ENCODE measurements at places on chromosomes 3 and 15. TPM values are rescaled to one million over a fixed set of nuclear protein-coding genes. Genes with fewer than 3 reads are reported as not detected.

The CCDC39 gene
- not detected for total RNA-seq

The HESX1 gene
- total RNA-seq = 0.62 TPM

The DLL4 gene
- total RNA-seq = 0.19 TPM

The SAXO2 gene
- 1.2 TPM for total RNA-seq

The GOLGA8T gene
- 0.19 TPM for total RNA-seq

The ANKUB1 gene
- total RNA-seq = not detected

The MIX23 gene
- 133 TPM for total RNA-seq

GRCh38 chr3:157692468-157692867, 189.3 kb upstream of the VEPH1 start:
- DNase-seq = no peak
- H3K27me3 ChIP-seq = no peaks in the 10 kb centered on the region
- no peak overlapping the region for H3K27ac ChIP-seq
- no peaks in the 10 kb centered on the region for H3K36me3 ChIP-seq

GRCh38 chr3:141392897-141393734, 24.8 kb downstream of the ZBTB38 start:
- H3K4me3 ChIP-seq = no peak overlapping the region
- H3K36me3 ChIP-seq = peaks cover 8% of the 10 kb centered on the region
- no peaks in the 10 kb centered on the region for H3K27me3 ChIP-seq
- no peak overlapping the region for H3K27ac ChIP-seq
- no peak for DNase-seq

DNA sequence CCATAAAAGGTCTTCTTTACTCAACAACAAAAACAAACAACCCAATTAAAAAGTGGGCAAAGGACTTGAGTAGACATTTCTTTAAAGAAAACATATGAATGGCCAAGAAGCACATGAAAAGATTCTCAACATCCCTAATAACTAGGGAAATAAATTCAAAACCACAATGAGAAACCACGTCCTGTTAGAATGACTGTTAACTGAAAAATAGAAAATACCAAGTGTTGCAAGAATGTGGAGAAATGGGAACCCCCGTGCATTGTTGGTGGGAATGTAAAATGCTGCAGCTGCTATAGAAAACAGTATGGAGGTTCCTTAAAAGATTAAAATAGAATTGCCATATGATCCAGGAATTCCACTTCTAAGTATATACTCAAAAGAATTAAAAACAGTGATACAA, 34.8 kb downstream of the NMNAT3 start:
- no peaks in the 10 kb centered on the region for H3K27me3 ChIP-seq
- H3K27ac ChIP-seq = no peak overlapping the region
- H3K4me3 ChIP-seq = no peak overlapping the region
- peaks cover 1% of the 10 kb centered on the region for H3K36me3 ChIP-seq
- no peak for DNase-seq
- peaks cover 8% of the 10 kb centered on the region for H3K4me1 ChIP-seq

DNA sequence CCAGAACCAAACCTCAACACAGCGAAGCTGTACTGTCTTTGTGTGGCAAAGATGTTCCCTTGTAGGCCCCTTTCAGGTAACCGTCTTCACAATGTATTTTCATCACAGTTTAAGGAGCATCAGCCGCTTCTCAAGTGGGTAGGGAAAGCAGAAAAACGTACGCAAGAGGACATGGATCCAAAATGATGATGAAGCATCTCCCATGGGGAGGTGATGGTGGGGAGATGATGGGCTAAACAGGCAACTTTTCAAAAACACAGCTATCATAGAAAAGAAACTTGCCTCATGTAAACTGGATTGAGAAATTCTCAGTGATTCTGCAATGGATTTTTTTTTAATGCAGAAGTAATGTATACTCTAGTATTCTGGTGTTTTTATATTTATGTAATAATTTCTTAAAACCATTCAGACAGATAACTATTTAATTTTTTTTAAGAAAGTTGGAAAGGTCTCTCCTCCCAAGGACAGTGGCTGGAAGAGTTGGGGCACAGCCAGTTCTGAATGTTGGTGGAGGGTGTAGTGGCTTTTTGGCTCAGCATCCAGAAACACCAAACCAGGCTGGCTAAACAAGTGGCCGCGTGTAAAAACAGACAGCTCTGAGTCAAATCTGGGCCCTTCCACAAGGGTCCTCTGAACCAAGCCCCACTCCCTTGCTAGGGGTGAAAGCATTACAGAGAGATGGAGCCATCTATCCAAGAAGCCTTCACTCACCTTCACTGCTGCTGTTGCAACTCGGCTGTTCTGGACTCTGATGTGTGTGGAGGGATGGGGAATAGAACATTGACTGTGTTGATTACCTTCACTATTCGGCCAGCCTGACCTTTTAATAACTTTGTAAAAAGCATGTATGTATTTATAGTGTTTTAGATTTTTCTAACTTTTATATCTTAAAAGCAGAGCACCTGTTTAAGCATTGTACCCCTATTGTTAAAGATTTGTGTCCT, 60.0 kb downstream of the AAGAB start:
- no peaks in the 10 kb centered on the region for H3K27me3 ChIP-seq
- H3K27ac ChIP-seq = no peak overlapping the region
- no peak overlapping the region for H3K4me3 ChIP-seq

DNA sequence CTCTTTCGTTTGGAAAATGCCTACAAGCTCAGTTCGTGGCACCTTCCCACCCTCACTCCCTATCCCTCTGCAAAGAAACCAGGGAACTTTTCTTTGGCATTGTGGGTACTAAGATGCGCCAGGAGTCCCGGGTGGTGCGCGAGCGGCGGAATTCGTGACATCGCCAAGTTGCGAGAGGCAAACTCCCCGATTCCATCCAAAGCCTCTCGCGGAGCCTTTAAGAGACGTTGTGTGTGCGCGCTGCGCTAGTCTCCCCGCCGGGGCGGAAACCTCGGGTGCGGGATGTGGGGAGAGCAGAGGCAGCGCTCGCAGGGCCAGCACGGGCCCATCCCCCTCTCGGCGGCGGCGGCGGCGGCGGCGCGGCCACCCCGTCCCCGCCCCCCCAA, 443 bp upstream of the NR2F2 start:
- H3K27me3 ChIP-seq = peaks cover 89% of the 10 kb centered on the region
- DNase-seq = no peak
- peaks cover 8% of the 10 kb centered on the region for H3K36me3 ChIP-seq
- H3K27ac ChIP-seq = peak overlapping the region; percentile 28

DNA sequence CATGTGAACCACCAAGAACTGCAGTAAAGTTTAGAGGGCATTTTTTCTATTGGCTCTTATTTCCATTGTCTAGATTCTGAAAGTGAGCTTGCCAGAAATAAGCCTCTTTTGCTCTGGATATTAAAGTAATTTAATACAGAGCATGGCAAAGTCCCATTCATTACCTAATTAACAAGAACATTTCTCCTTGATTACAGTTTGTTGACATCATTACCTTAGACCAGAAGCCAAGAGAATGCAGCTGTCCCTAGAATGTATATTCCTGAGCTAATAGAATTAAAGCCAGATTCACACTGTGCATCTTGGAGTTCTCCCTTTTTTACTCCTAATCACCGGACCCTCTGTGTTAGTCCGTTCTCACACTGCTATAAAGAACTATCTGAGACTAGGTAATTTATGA, 46.4 kb upstream of the TM4SF4 start:
- no peak overlapping the region for H3K4me3 ChIP-seq
- no peaks in the 10 kb centered on the region for H3K4me1 ChIP-seq
- no peak for DNase-seq
- no peak overlapping the region for H3K27ac ChIP-seq
- H3K27me3 ChIP-seq = peaks cover 9% of the 10 kb centered on the region

GRCh38 chr3:14770591-14770990, 48.2 kb upstream of the FGD5 start:
- DNase-seq = no peak
- H3K36me3 ChIP-seq = no peaks in the 10 kb centered on the region
- H3K4me1 ChIP-seq = no peaks in the 10 kb centered on the region
- no peaks in the 10 kb centered on the region for H3K27me3 ChIP-seq
- no peak overlapping the region for H3K4me3 ChIP-seq

GRCh38 chr15:61318301-61318700, 89.2 kb upstream of the RORA start:
- H3K4me3 ChIP-seq = no peak overlapping the region
- H3K36me3 ChIP-seq = no peaks in the 10 kb centered on the region
- no peak for DNase-seq
- peaks cover 7% of the 10 kb centered on the region for H3K27me3 ChIP-seq

DNA sequence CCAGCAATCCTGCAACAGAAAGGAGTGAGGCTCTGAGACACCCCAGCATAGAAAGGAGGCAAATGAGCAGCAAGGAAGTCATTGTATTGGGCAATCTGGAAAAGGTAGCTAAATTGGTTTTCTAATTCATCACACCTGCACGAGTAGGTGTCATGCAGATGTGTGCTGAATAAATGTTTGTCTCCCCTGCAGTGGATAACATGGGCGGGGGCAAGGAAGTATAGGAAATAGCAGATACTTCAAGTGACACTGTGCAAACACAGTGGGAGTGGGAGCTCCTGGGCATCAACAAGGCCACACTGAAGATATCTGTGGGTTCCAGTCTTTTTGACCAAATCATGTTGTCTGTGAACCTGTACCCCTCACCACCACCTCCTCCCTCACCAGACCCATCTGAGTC, 14.4 kb upstream of the HTR3E start:
- H3K27ac ChIP-seq = no peak overlapping the region
- peaks cover 5% of the 10 kb centered on the region for H3K36me3 ChIP-seq
- H3K4me3 ChIP-seq = no peak overlapping the region
- peaks cover 7% of the 10 kb centered on the region for H3K4me1 ChIP-seq
- DNase-seq = no peak

DNA sequence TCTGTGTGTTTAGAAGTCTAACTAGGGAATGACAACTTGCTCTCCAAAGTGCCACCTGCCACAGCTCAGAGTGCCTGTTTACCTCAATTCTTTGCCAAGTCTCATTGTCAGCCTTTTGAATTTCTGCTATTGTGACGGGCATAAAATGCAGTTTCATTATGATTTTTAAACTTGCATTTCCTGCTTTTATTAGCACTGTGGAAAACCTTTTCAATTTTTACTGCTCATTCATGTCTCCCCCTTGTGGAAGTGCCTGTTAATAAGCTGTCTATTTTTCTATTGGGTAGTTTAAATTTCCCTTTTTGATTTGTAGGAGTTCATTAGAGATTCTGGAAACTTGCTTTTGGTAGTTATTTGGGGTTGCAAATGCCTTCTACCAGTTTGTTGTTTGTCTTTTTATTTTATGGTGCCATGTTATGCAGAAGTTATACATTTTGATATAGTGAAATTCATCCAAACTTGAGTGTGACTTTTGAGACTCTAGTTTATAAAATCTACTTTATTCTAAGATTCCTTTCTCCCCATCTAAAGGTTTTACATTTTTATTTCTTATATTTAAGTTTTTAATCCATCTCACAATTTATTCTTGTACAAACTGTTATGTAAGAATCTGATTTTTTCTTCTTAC, 53.9 kb upstream of the FRMD4B start:
- no peaks in the 10 kb centered on the region for H3K36me3 ChIP-seq
- H3K27ac ChIP-seq = no peak overlapping the region
- DNase-seq = no peak
- H3K27me3 ChIP-seq = peaks cover 12% of the 10 kb centered on the region
- no peak overlapping the region for H3K4me3 ChIP-seq

GRCh38 chr3:30397030-30397429, 209.4 kb upstream of the TGFBR2 start:
- H3K27ac ChIP-seq = no peak overlapping the region
- H3K4me3 ChIP-seq = no peak overlapping the region
- H3K27me3 ChIP-seq = no peaks in the 10 kb centered on the region
- DNase-seq = no peak
- H3K4me1 ChIP-seq = peaks cover 19% of the 10 kb centered on the region

- no peaks in the 10 kb centered on the region for H3K4me1 ChIP-seq
- no peak overlapping the region for H3K4me3 ChIP-seq
- no peak overlapping the region for H3K27ac ChIP-seq
- peaks cover 8% of the 10 kb centered on the region for H3K27me3 ChIP-seq
Observed at GRCh38 chr15:23372284-23372683, 17.7 kb downstream of the GOLGA8S start.

DNA sequence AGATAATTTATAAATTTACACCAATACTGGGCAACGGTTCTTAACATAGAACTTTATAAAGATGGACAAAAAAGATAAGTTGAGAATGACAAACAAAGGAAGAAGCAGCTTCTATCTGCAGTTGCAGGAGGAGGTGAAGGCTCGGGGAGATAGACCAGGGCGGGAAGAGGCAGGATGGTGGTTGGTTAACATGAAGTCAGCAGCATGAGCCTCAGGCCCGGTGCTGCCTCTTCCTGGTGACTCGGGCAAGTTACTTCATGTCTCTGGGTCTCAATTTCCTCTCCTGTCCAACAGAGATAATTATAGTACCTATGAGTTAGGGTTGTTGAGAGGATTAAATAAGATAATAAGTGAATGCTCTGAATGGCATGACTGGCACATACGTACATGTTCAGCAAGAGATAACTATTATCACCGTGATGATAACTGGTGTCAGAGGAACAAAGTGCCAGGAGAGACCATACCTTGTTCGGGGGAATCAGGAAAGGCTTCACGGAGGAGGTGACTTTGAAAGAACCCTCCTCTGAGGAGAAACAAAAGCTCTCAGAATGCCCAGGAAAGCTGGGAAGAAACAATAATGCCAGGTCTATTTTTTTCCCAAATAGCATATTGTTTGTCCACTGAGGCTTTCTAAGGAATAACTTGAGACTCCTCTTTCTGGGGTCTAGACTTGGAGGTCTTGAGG, 4.4 kb downstream of the PAK6 start:
- H3K27me3 ChIP-seq = peaks cover 14% of the 10 kb centered on the region
- no peak overlapping the region for H3K4me3 ChIP-seq
- DNase-seq = no peak
- no peak overlapping the region for H3K27ac ChIP-seq

DNA sequence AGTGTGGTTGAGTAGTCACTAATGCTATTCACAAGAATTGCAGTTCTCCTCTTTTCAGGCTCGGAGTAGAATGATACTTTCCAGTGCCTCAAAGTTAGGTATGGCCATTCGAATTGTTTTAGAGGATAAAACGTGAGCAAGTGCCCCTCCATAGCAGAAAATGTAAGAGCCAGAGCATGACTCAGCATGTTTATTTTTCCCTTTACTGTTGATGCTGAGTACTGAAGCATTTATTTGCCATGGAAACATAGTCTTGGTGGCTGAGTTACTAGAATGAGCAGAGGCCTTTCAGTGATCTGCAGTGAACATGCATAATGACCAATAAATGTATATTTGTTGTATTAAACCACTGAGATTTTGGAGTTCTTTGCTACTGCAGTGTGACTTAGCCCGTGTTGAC, 540.6 kb downstream of the NLGN1 start:
- H3K27ac ChIP-seq = no peak overlapping the region
- DNase-seq = no peak
- H3K4me3 ChIP-seq = no peak overlapping the region
- H3K36me3 ChIP-seq = no peaks in the 10 kb centered on the region

GRCh38 chr15:62875626-62876021, 166.9 kb upstream of the TPM1 start:
- H3K27ac ChIP-seq = no peak overlapping the region
- no peak for DNase-seq
- no peaks in the 10 kb centered on the region for H3K36me3 ChIP-seq
- peaks cover 9% of the 10 kb centered on the region for H3K4me1 ChIP-seq
- peaks cover 19% of the 10 kb centered on the region for H3K27me3 ChIP-seq

DNA sequence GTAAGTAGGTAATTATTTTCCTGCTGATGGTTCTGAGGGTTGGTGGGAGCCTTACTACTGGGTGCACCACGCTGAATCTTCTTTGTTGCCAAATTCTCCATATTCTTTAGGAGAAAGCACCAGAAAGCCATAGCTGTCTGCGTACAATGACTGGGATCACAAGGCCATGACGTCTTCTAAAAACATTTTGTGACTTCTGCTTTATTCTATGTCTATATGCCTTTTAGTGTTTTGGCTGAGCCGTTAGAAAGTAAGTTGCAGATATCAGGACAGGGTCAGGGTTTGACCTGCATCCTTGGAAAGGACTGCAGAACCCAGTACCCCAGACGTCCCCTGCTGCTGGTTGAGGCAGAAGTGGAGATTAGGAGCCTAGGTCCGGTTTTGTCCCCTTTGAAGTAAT, 95.6 kb downstream of the DNASE1L3 start:
- H3K36me3 ChIP-seq = peaks cover 2% of the 10 kb centered on the region
- peaks cover 38% of the 10 kb centered on the region for H3K4me1 ChIP-seq
- no peak for DNase-seq
- H3K4me3 ChIP-seq = no peak overlapping the region
- H3K27me3 ChIP-seq = no peaks in the 10 kb centered on the region
